Stimulated activated CD4-positive, alpha-beta T cell treated with anti-CD3 and anti-CD28 coated beads, Interleukin-4, amount 100 ng/mL, for 24 hours (primary cell): ENCODE measurements at places on chromosomes 3 and 15.

DNA sequence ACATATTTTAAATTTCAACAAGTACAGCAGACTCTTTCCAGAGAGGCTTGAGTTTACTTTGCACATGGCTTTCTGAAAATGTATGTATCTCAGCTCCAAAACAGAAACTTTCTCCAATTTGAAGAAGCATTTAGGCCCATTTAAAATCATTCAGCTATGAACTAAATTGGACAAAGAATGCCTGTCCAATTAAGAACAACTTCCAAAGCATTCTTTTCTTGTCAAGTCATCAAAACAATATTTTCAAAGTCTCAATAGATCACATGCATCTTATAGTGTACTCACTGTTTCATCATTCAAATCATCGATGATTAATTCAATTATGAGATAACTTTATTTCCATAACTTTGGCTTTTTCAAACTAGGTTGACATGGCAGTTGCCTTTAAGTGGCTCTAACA, 95.2 kb downstream of the KBTBD8 start:
- DNase-seq, result no peak

DNA sequence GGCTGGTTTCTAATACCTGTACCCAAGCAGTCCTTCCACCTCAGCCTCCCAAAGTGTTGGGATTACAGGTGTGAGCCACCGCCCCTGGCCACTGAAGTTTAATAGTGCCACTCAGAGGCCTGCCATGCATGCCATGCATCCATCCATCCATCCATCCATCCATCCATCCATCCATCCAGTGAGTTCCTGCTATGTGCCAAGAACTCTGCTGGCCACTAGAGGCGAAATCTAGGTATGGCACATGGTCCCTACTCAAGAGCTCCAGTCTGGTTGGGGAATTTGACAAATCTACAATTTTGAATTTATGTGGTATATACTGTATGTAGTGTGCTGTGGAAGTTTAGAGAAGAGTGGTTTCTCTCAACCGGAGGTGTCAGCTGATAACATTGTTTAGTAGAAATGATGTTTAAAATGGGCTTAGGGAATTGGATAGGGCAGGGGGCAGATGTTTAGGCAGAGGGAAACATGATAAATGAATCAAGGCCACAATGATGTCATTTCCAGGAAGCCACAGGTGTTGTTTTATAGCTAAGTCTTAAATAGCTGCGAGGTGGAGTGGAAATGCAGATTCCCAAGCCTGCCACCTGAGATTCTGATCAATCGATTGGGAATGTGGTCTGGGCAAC, 384.4 kb upstream of the C2CD4B start:
- DNase-seq, result no peak

GRCh38 chr15:35443376-35443775, 102.6 kb downstream of the DPH6 start:
- no peak for DNase-seq

- no peak for DNase-seq
These were observed 83.6 kb downstream of the HMG20A start for GRCh38 chr15:77504306-77504705.

GRCh38 chr3:46667061-46667621, 26.3 kb downstream of the ALS2CL start:
- no peak for DNase-seq

DNA sequence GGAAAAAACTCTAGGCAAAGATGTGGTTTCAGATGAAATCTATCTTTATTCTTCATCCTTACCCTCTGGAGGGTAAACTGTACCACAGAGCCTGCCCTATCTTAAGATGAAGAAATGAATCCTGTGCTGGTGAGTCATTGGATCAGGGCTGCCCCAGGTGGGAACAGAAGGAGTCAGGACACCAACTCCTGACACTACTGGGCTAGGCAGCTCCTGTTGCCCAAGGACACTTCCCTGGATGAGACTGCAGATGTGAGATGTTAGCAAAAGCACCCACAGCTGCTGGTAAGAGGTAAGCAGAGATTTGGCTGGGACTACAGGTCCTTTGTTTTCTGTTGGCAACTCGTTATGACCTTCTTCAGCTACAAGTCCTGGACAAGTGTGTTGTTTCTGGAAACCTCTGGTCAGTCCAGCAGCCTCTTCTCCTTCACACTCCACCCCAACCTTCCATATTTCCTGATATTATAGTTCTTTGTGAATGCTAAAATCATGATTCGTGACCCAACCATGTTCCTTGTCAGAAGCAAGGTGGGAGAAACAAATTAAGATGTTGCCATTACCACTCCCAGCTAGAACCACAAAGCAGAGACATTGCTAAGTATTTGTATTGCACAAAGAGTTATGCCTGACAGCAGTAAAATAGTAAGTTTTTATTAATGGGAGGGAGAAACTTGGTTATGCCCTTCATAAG, 104.2 kb upstream of the TGFBR2 start:
- DNase-seq, result no peak

- DNase-seq, result no peak
These were observed 84.5 kb downstream of the ASB7 start for GRCh38 chr15:100686725-100687473.

- no peak for DNase-seq
These were observed 103.5 kb upstream of the AKAP13 start for GRCh38 chr15:85276921-85277320.

DNA sequence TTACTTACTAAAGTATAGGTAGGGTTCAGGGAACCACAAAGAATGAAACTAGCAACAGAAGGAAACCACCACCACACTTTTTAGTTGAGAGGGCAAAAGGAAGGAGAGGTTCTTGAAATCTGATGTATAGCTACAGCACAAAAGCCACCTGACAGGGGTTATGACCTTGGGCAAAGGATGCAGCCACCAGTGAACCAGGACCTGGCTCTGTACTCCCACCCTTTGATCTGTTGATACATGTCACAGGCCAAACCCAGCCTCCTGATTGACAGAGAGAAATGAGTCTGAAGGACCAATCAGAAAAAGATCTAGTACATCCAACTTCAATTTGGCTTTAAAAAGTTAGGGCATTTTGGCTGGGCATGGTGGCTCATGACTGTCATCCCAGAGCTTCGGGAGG, 20.0 kb upstream of the BLM start:
- no peak for DNase-seq

DNA sequence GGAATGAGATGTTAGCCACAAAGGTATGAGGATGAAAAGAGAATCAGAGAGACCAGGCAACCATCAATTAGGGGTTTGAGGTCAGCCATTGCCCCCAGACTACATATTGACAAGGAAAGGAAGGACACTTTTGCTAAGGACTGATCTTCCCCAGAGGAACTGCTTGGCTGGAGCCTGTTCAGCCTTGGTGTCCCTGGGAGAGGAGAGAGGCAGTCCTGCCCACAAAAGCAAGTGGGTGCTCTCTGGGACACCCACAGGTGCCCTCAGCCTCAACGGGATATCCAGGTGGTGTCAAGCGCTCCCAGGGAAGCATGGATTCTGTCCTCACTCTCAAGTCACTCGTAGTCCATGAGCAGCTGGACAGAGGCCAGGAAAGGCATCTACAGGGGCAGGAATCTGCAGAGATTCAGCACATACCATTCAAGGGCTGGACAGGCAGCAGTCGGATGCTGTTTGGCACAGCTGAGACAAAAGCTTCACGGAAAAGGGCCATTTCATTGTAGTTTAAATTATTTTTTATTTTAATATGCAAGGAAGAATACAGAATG, 166.2 kb downstream of the UACA start:
- DNase-seq, result no peak

GRCh38 chr15:96285305-96285704, 45.2 kb upstream of the NR2F2 start:
- DNase-seq, result no peak

- no peak for DNase-seq
These were observed 242.7 kb upstream of the STT3B start for GRCh38 chr3:31290046-31290445.

GRCh38 chr15:60830479-60830878, 351.5 kb upstream of the ICE2 start:
- DNase-seq, result no peak
